T-cell (primary cell): ENCODE measurements at places on chromosomes 13 and 19.

- no peak for DNase-seq
- peaks cover 27% of the 10 kb centered on the region for H3K36me3 ChIP-seq
- H3K4me3 ChIP-seq, result no peak overlapping the region
- no peaks in the 10 kb centered on the region for H3K27me3 ChIP-seq
- H3K4me1 ChIP-seq, result peaks cover 6% of the 10 kb centered on the region
Measured at GRCh38 chr13:98909016-98909415, 68.8 kb downstream of the DOCK9 start.

GRCh38 chr13:85549819-85550218 lies 249.4 kb downstream of the SLITRK6 start:
- no peak overlapping the region for H3K27ac ChIP-seq
- no peaks in the 10 kb centered on the region for H3K36me3 ChIP-seq
- H3K27me3 ChIP-seq, result no peaks in the 10 kb centered on the region
- no peak for DNase-seq
- no peak overlapping the region for H3K4me3 ChIP-seq

DNA sequence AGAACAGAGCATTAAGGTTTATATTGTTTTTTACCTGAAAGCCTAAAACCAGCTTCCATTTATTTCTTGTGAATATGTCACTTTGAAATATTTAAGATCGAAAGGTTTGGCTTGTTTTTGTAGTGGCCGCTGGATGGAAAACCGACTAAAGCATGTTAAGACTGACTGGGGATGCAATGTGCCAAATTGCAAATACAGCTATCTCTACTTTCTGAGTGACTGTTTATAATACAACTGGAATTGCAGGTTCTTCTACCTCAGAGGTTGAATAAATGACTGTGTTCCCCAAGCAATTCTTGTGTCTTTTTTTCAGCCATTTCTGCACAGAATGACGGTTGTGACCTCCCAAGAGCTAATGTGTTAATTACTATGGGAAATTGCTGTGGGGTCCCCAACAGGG lies 50.0 kb upstream of the TMTC4 start:
- peaks cover 17% of the 10 kb centered on the region for H3K27me3 ChIP-seq
- H3K4me3 ChIP-seq, result no peak overlapping the region
- DNase-seq, result no peak
- H3K4me1 ChIP-seq, result no peaks in the 10 kb centered on the region
- no peaks in the 10 kb centered on the region for H3K36me3 ChIP-seq

- peaks cover 3% of the 10 kb centered on the region for H3K36me3 ChIP-seq
- no peak overlapping the region for H3K4me3 ChIP-seq
- no peak for DNase-seq
Measured at GRCh38 chr19:6047741-6048251, 62.5 kb downstream of the RFX2 start.

DNA sequence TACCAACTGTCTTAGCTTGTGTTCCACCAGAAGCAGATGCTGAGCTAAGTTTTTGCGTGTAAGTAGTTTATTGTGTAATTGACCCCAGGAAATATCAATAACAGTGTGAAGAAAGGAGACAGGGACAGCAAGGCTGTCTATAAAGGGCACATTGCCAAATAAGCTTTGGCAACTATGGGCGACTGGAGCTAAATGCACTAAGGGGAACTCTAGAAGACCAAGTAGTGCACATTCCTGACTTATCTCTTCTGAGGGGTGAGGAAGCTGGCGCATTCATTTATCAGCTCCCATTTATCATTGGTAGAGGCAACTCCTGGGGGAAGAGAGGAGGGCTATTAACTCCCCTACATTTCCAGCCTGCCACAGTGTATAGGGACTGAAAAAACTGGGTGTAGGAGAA lies 135.0 kb downstream of the DLEU7 start:
- no peak overlapping the region for H3K4me3 ChIP-seq
- H3K4me1 ChIP-seq, result peaks cover under 1% of the 10 kb centered on the region
- no peaks in the 10 kb centered on the region for H3K36me3 ChIP-seq
- no peaks in the 10 kb centered on the region for H3K27me3 ChIP-seq

GRCh38 chr13:87942205-87942604 lies 271.0 kb downstream of the SLITRK5 start:
- H3K27me3 ChIP-seq, result no peaks in the 10 kb centered on the region
- no peak overlapping the region for H3K27ac ChIP-seq
- DNase-seq, result no peak

- H3K27me3 ChIP-seq, result no peaks in the 10 kb centered on the region
- H3K4me1 ChIP-seq, result no peaks in the 10 kb centered on the region
- H3K27ac ChIP-seq, result no peak overlapping the region
- H3K36me3 ChIP-seq, result no peaks in the 10 kb centered on the region
- no peak for DNase-seq
Measured at GRCh38 chr19:50458396-50459066, 17.8 kb upstream of the EMC10 start.

GRCh38 chr13:28650284-28650683 lies 8.6 kb upstream of the POMP start:
- H3K4me1 ChIP-seq, result no peaks in the 10 kb centered on the region
- H3K36me3 ChIP-seq, result no peaks in the 10 kb centered on the region

DNA sequence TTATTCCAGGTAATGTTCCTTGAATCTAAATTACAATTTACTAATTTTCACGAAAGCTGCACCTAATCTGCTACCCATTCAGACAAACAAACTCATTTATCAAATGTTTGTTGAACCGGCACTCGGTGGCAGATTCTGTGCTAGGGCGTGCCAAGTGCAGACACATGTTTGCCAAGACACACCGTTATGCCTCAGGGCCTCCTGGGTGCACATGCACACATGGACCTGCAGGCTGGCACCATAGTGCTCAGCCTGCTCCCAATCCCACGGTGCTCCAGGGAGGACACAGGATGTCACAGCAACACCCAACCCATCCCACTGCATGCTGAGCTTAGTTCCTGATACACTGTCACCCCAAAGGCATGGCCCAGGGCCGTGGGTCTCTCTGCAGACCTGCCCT lies 7.7 kb downstream of the SCGB2B2 start:
- H3K4me1 ChIP-seq, result peaks cover 13% of the 10 kb centered on the region
- DNase-seq, result no peak
- H3K4me3 ChIP-seq, result no peak overlapping the region
- no peak overlapping the region for H3K27ac ChIP-seq
- H3K27me3 ChIP-seq, result no peaks in the 10 kb centered on the region

DNA sequence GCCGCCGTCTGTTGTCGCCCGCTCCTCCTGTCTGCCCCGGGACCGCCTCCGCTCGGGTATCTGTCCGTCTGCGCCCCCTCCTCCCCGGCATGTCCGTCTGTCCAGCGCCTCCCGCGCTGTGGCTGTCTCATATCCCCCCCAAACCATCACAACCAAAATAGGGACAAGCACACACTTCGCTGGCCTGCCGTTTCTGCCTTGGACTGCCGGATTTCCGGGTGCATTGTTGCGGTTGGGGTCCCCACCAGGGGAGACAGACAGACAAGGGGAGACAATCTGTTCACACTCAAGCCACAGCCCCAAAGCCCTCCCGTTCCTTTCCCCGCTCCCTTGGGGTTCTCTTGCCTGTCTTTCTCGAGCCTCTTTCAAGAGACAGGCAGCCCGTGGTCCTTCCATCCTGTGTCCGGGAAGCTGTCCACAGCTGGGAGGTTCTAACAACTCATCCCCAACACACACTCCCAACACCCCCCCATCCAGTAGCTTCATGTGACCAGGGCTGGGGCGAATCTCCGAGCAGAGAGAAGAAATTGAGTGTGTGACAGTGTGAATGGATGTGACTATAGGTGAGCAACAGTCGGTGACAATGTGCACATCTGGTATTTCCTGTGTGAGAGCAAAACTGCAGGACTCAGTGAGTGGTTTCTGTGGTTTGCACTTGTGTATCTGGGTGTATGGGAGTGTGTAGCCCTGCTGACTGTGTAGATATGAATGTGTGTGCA lies 16.5 kb upstream of the FOSB start:
- H3K4me1 ChIP-seq, result peaks cover 8% of the 10 kb centered on the region
- peak overlapping the region; percentile 81 for H3K4me3 ChIP-seq
- H3K27ac ChIP-seq, result peak overlapping the region; percentile 99
- no peaks in the 10 kb centered on the region for H3K27me3 ChIP-seq
- H3K36me3 ChIP-seq, result no peaks in the 10 kb centered on the region

DNA sequence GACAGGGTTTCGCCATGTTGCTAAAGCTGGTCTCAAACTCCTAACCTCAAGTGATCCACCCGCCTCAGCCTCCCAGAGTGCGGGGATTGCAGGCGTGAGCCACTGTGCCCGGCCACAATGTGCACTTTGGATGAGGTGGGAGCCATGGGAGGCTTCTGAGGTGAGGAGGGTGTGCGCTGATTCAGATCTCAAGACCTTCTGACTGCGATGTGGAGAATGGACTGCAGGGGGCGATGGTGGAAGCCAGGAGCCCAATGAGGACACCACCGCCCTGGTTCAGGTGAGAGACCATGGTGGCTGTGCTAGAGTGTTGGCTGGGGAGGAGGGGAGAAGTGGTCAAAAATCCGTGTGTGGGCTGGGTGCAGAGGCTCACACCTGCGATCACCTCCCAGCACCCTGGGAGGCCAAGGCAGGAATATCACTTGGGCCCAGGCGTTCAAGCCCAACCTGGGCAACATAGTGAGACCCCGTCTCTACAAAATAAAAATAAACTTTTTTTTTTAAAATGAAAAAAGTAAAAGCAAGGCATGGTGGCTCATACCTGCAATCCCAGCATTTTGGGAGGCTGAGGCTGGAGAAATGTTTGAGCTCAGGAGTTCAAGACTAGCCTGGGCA lies 5.6 kb downstream of the INAFM1 start:
- no peaks in the 10 kb centered on the region for H3K27me3 ChIP-seq
- no peak overlapping the region for H3K27ac ChIP-seq
- H3K4me3 ChIP-seq, result no peak overlapping the region
- no peak for DNase-seq

- no peak overlapping the region for H3K4me3 ChIP-seq
- no peaks in the 10 kb centered on the region for H3K36me3 ChIP-seq
- DNase-seq, result no peak
- H3K27me3 ChIP-seq, result peaks cover 63% of the 10 kb centered on the region
- peaks cover 7% of the 10 kb centered on the region for H3K4me1 ChIP-seq
- no peak overlapping the region for H3K27ac ChIP-seq
Measured at GRCh38 chr19:19256072-19256969, 16.8 kb downstream of the TM6SF2 start.

DNA sequence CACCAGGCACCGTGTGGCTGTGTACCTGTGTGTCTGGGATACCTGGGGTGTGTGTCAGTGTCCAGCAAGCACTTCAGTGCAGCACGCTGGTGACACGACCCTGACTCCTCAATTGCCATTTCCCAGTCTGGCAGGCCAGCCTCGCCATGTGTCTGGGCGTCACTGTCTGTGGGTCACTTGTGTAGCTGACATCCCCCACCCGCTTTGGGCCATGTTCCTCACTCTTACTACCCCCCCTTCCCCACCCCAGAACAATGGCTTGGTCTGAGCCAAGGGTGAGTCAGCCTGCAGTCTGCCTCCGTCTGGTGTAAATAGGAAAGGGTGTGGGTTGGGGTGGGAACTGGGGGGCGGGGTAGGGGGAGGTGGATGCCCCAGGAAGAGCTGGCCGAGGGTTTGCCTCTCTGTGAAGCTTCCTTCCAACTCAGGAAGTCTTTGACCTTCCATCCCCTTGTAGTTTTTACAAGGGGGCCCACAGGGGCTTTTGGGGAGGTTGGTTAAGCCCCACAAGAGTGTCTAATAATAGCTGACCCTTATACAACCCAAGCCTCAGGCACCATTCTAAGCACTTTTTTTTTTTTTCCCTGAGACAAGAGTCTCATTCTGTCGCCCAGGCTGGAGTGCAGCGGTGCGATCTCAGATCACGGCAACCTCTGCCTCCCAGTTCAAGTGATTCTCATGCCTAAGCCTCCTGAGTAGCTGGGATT lies 17.6 kb downstream of the NOVA2 start:
- H3K4me1 ChIP-seq, result peaks cover 10% of the 10 kb centered on the region
- H3K36me3 ChIP-seq, result no peaks in the 10 kb centered on the region
- no peak overlapping the region for H3K4me3 ChIP-seq

- H3K36me3 ChIP-seq, result no peaks in the 10 kb centered on the region
- H3K27me3 ChIP-seq, result no peaks in the 10 kb centered on the region
- no peak overlapping the region for H3K4me3 ChIP-seq
- H3K4me1 ChIP-seq, result no peaks in the 10 kb centered on the region
- no peak overlapping the region for H3K27ac ChIP-seq
Measured at GRCh38 chr13:110454227-110454859, 107.2 kb downstream of the RAB20 start.

DNA sequence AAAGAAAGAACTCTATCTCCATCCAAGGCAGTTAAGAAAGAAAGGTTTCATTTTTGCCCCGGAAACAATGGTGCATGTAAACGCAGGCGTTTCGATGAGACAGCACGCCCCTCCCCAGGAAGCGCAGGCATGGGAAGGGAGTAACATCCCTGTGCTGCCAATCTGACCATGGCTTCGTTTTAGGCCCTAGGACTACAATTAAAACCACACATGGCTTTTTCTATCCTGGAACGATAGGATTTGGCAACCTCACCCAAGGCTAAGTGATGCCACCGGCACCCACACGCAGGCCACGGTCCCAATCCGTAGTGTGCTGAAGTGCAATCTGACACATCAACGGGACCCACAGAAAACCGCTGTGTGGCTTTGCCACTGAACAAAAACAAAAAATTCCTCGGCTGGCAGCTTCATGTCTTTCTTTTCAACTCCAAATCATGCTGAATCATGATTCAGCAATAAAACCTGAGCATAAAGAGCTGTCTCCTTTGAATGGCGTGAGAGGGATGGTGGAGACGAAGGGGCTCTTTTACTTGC lies 24.2 kb downstream of the RANBP3 start:
- no peak for DNase-seq
- H3K36me3 ChIP-seq, result no peaks in the 10 kb centered on the region
- peaks cover 81% of the 10 kb centered on the region for H3K4me1 ChIP-seq
- no peaks in the 10 kb centered on the region for H3K27me3 ChIP-seq
- H3K27ac ChIP-seq, result peak overlapping the region; percentile 55

GRCh38 chr13:21318891-21319532 lies 140.1 kb downstream of the ZDHHC20 start:
- no peak for DNase-seq
- H3K4me3 ChIP-seq, result no peak overlapping the region
- no peaks in the 10 kb centered on the region for H3K27me3 ChIP-seq
- H3K36me3 ChIP-seq, result no peaks in the 10 kb centered on the region

DNA sequence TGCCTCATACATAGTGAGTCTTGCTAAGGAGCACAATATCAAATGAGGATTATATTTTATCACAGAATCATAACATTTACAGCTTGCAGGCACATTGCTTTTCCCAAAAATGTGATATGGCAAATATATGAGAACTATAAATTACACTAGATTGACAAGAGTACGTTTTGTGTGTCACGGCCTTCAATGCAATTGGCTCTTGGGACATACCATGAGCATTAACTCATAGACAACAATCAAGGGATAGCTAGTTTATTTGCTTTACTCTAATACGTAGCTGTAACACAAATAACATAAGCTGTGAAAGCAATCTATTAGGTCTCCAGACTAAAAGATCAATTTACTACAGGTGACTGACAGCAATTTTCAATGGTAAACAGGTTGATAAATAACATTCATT lies 17.8 kb downstream of the LHFPL6 start:
- H3K36me3 ChIP-seq, result no peaks in the 10 kb centered on the region
- no peak for DNase-seq
- no peak overlapping the region for H3K27ac ChIP-seq
- H3K27me3 ChIP-seq, result no peaks in the 10 kb centered on the region
- no peaks in the 10 kb centered on the region for H3K4me1 ChIP-seq
- H3K4me3 ChIP-seq, result no peak overlapping the region

- H3K27ac ChIP-seq, result no peak overlapping the region
- H3K4me3 ChIP-seq, result no peak overlapping the region
- DNase-seq, result no peak
- H3K27me3 ChIP-seq, result no peaks in the 10 kb centered on the region
Measured at GRCh38 chr13:69571606-69572323, 535.9 kb upstream of the ATXN8OS start.
